Myocyte (in vitro differentiated cells): ENCODE measurements at places on chromosomes 1 and 21.
A peak's percentile ranks its signal among the peaks of the same experiment; 100 is the strongest.

- DNase-seq, result peak; percentile 99
Measured at GRCh38 chr1:203116091-203116820, 11.3 kb upstream of the ADORA1 start.

GRCh38 chr1:241503444-241503843 is 16.1 kb downstream of the FH start:
- no peak for DNase-seq

DNA sequence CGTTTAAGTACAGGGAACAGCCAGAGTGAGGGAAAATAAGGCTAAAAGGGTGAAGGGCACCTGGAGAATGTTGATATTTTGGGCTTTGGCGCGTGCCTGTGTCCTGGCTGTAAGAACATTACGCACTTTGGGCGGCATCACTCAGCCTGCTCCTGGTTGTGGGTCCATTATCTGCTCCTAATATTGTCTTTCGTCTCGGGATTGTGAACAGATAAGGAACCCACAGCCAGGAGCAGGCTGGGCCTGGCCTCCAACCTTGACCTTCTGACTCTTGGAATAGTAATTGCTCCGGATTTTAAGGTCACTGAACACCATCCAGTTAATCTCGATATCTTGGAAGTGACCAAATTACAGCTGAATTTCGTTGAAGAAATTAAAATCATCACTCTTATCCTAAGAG is 61.9 kb downstream of the TCP10L start:
- DNase-seq, result no peak

GRCh38 chr1:86259390-86259789 is 102.8 kb upstream of the COL24A1 start:
- DNase-seq, result no peak

DNA sequence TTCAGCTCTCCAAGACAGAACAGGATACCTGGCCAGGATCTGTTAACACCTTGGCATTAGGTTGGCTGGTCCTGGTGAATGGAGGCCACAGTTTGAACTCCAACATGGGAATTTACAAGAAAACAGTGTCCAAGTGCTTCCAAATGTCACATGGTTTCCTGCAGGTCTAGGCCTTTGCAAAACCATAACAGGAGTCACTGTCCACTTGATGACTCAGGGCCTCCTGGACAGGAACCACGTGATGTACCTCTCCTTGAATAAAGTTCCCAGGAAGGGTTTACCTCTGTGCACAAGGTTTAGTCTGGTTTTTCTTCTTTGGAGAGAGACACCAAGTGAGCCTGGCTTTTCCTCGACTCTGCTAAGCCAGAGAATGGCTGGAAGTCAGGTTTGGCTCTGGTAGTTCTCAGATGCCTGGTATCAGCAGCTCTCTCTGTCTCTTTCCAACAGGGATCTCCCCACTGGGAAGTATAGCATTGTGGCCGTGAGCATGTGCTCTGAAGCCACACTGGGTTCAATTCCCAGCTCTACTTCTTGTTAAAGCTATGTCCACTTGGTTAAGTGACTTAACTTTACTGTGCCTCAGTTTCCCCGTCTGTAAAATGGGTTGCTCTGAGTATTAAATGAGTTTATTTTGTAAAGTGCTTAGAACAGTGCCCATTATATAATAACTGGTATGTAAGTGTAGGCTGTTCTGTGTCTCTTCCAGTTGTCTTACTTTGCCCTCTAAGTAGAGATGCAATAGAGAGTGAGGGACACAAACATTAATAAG is 27.3 kb upstream of the TMEM61 start:
- no peak for DNase-seq
